SJSA1 (cell line): ENCODE measurements at places on chromosomes 2 and 18.

GRCh38 chr18:24064391-24065100, 50.0 kb downstream of the TTC39C start:
- no peak for DNase-seq

DNA sequence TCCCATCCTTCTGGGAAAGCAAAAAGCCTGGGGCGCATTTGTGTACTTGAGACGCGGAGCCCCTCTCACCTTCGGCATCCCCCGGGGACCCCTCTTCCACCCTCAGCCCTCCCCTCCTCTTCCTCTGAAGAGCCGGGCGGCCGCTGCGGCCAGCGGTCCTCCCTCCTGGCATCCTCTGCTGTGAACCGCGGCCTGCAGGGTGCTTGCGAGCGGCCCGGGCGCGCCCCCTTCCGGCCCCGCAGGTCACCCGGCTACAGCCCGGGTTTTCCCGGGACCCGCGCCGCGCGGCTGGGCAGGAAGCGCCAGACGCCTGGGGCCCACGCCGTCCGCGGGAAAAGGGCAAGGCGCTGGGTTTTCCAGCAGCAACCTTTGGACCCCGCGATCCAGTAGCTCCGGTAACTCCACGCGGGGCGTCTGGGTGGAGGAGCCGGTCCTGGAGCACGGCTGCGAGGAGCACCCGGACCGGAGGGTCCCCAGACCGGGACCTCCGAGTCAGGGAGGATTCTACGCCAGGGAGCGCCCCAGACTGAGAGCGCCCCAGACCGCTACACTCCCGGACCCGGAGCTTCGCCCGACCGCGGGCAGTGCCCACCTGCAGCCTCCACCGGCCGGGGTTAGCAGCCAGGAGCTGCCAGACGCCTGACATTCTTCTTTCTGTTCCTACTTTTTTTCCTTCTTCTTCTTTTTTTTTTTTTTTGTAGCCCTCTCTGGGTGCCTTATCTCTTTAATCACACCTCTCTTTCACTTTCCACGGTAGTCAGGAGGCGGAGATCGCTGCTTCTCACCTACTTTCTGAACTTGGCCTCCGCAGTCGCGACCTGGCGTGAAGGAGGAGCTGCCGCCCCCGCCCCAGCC, at the start of gene IL18R1:
Gene IL18R1 (plus strand): TSS at position 271 of the 855 bp plus-strand sequence. CDS start 6,865 bp downstream, outside the sequence.
- peak; percentile 73 for DNase-seq

DNA sequence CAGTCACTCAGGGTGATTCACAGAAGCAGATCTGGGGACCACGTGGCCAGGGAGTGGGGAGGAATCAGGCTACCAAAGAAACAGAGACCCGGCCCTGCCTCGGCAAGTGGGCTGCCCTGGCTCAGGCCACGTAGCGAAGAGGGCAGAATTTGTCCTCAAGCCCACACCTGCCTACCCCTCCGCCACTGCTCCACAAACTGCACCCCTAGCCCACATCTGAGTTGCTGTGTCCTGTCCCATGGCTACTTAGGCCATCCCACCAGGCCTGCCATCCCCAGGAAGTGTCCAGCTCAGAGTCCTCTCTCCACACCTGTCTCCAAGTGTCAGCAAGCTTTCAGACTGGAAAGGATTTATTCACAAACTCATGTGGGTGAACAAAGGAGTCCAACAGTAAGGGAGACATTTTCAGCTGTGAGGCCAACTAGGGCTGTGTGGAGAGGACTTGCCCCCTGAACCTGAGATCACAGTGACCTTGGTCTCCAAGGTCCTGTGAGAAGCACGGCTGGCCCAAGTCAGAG, 31.7 kb upstream of the ASPRV1 start:
- no peak for DNase-seq

DNA sequence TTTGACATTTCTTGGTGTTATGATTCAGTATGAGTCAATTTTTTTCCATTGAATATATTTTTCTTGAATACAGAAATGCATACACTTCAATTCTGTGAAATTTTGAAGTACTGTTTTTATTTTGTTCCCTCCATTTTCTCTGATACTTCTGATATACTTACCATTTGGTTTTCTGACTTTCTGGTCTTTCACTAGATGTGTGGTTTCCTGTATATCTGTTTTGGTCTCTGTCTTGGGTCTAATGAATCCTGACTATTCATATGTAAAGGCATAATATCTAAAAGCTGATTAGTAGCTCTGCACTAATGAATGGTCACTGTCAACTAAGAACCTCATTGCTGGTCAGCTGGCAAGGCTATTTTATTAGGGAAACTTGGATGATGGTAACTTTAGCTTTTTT, 345.6 kb downstream of the GRB14 start:
- no peak for DNase-seq

DNA sequence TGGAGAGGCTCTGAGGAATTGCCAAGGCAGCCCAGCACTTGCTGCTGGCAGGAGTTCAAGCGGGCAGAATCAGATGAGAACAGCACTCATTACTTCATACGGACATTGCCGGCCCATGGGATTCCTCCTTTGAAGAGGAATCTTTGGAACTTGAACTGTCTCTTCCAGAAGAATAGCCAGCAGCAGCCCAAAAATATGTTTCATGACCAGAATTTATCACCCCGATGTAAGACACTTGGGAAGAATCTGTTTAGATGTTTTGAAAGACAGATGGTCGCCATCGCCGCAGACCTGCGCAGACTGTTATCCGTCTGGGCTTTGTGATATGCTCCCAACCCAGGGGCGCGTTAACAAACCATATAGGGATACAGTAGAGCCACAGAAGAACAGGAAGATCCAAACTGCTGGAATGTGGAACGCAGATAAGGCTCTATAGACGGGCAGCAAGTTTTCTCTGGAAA, 3.7 kb upstream of the ADI1 start:
- no peak for DNase-seq

DNA sequence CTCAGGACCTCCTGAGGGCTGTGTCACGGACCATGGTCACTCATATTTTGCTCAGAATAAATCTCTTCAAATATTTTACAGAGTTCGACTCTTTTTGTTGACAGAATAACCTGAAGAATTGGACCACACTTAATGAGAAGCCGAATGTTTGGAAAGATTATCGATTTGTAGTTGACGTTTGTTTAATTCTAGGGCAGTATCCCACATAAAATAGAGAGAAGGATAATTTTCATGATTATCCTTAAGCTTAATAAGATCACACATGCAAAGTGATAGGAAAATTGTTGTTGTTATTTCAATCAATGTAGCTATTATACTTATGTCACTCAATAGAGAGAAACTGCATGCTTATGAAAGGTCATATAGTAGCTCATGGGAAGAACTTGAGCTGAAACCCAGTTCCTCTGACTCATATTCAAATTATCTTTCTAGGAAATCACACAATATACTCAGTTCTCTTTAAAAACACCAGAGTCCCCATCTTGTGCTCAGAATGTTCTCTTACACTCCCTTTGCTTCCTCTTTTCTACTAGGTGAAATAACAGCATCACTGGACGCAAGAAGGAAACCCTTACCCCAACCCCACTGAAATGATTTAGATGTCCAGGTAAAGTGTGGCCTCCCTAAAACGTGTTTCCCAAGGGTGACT, 982.1 kb downstream of the TSN start:
- no peak for DNase-seq

GRCh38 chr18:32688821-32689220, 84.0 kb downstream of the KLHL14 start:
- DNase-seq = no peak

GRCh38 chr2:237512774-237513466, 25.9 kb downstream of the MLPH start:
- DNase-seq = peak; percentile 63

GRCh38 chr2:230358305-230358704, 31.3 kb downstream of the SP140L start:
- no peak for DNase-seq

DNA sequence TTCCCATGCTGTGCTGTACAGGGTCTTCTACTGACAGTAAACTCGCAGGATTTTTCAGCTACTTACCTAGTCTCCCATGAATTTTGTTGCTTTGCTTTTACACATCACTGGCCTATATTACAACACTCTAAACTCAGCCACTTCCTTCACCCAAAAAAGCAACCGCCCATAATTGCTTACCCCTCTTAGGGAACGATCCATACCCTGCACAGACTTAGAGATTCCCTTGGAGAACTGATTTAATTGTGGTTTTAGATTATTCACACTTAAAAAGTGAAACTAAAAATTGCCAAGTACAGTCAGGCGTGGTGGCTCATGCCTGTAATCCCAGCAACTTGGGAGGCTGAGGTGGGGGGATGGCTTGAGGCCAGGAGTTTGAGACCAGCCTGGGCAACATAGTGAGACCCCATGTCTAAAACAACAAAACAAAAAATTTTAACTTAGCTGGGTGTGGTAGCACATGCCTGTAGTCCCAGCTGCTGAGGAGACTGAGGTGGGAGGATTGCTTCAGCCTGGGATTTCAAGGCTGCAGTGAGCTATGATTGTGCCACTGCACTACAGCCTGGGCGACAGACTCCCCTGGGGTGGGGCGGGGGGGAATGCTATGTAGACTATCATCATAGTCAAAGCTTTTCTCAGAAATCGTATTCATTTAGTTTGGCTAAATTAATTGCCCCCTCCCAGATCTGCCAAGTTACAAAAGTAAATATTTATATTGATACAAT, 19.3 kb downstream of the MRPL30 start:
- DNase-seq = no peak

- no peak for DNase-seq
These were observed 136.5 kb upstream of the CDH20 start for GRCh38 chr18:61196750-61197149.

DNA sequence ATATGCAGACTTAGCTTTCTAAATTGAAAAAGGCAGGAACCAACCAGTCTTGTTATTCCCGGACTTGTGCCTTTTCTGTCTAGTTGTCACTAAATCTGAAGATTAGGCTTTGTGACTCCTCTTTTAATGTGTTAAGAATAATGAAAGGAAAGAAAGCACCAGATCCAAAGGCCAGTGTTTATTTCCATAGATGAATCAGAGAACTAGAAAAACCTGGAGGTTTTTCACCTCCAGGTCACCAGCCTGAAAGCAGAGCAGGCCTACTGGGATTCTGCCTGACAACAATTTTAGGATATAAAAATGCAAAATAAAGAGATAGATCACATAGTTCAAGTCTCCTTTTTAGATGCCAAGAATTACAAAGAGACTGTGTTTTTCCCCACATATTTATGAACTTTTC, 160.4 kb downstream of the GULP1 start:
- no peak for DNase-seq

DNA sequence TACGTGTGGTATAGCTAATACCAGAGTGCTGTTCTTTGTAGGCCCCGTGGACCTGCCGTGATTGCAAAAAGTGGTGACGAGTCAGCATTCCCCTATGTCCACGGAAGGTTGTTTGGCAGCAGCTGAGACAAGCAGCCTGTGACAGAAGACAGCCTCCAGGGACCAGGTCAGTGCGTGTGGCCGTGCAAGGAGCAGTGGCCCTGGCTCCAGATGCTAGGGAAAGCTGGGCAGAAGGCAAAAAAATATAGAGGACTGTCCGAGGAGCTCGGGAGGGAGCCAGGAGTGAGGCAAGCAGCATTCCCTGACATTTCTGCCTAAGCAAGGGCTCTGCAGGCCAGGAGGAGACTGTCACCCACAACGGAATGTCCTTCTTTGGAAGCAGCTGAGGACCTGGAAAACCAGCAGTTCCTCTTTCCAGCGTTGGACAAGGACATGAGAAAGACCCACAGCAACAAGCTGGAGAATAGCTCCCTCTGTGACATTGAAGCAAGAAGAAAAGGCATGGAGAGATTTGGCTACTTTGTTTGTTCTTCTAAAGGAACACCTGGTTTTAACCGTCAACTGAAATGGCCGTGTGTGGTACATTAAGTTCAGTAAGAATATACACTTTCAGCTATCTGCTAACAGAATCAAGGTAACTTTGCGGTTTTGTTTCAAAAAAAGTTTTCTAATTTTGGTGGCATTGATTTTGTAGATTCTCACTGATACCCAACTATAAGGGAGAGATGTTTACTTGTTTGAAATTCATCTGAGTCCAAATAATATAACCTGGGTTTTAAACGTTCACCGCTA, 58.3 kb downstream of the NPAS2 start:
- no peak for DNase-seq

DNA sequence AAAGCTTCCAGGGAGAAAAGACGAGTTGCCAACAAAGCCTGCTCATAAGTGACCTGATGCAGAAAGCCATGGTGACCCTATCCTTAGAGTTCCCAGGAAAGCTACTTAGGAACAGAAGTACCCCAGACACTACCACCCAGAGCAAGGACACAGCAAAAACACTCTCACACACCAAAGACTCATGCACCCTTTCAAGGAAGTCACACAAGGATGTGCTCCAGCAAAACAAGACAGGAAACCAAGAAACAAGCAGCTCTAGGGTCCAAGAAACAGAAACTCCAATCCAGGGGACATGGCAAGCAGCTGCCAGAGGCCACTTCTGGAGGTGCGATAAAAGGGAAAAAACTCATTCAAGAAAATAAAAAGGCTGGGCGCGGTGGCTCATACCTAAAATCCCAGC, 5.7 kb downstream of the KIF1A start:
- DNase-seq = no peak

DNA sequence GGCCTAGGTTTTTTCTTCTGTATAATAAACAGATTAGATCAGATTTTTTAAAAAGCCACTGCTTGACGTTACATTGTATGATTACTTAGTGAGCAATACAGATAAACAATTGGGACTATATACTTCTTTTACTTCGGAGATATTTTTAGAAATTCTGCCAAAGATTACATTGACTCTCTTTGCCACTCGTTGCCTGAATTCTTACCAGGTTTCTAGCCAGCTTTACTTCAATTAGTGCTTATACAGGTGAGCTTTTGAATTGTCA, 156.6 kb downstream of the HAUS1 start:
- DNase-seq = no peak

- no peak for DNase-seq
These were observed 14.2 kb downstream of the SLC66A2 start for GRCh38 chr18:79937103-79937860.

- no peak for DNase-seq
These were observed 317.8 kb upstream of the ZNF521 start for GRCh38 chr18:25669741-25670140.

DNA sequence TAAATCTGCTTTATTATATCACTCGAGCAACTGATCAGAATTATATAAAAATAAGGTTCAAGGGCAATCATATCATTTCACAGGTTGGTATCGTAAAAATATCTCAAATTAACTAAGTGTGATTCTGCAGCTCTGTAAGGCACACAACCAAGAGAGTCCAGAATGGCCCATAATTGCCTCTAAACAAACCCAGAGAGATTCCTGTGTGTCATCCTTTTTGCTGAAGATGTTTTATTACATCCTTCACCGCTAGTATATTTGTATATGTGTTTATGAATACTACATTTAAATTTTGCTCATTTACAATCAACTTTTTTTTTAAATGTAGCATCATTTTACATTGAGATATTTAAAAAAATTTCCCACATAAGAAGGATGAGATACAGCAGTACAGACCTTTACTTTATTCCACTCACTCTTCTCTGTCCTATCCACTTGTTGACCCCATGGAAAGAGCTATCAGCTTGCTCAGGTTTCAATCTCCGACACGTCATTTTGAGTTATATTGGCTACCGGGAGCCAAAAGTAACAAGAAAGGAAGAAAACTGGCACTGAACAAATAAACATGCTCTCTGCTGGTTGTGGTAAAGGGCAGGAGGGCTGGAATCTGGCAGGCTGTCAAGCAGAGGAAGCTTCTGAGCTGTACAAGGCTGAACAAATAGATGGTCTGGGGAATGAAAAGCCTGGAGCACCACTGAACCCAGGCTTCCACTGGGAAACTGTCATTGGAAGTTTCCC, 23.1 kb downstream of the PLA2R1 start:
- DNase-seq = no peak

GRCh38 chr18:61531182-61531581, 198.0 kb downstream of the CDH20 start:
- no peak for DNase-seq
